ENCODE measurements at places on chromosomes 11 and 22. TPM values are rescaled to one million over a fixed set of nuclear protein-coding genes. Genes with fewer than 3 reads are reported as not detected.

MIF gene
- total RNA-seq: 71.8 TPM

TYR gene
- total RNA-seq: not detected

RAB38 gene
- total RNA-seq: 9.0 TPM

GTF2H1 gene
- total RNA-seq: 39.3 TPM

RAG1 gene
- total RNA-seq: 1.1 TPM

TMEM45B gene
- total RNA-seq: 11.6 TPM

OPCML gene
- total RNA-seq: 0.49 TPM
